ENCODE measurements at places on chromosomes 16 and 17.

DNA sequence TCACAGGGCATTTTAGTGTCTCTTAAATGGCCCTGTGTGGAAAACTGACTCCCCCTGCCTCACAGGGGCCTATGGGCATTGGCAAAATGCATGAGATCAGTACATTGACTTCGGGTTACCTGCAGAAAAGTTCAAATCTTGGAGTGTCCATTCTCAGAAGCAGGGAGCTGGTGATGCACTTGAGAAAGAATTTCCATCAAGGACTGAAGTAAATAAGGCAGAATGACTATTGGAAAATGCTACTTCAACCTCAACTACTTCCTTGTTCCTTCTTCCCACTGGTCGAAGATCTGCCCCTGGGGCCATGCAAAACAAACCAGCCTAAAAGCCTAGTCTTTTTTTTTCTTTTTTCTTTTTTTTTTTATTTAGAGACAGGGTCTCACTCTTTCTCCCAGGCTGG is 13.8 kb upstream of the GSDMA start:
- H3K4me1 ChIP-seq: peaks cover 11% of the 10 kb centered on the region
- H3K36me3 ChIP-seq: no peaks in the 10 kb centered on the region
- DNase-seq: no peak
- H3K27me3 ChIP-seq: no peaks in the 10 kb centered on the region

GRCh38 chr17:57984261-57984890 is 3.7 kb downstream of the VEZF1 start:
- H3K36me3 ChIP-seq: peaks cover 61% of the 10 kb centered on the region
- no peak for DNase-seq
- peaks cover 52% of the 10 kb centered on the region for H3K4me1 ChIP-seq
- peak overlapping the region; percentile 78 for H3K27ac ChIP-seq

- H3K36me3 ChIP-seq: no peaks in the 10 kb centered on the region
- DNase-seq: no peak
- no peaks in the 10 kb centered on the region for H3K27me3 ChIP-seq
- no peak overlapping the region for H3K27ac ChIP-seq
Observed at GRCh38 chr16:64841071-64841470, 280.8 kb downstream of the CDH11 start.

- no peak overlapping the region for H3K4me3 ChIP-seq
Observed at GRCh38 chr17:35891269-35891668, 11.1 kb upstream of the CCL5 start.

DNA sequence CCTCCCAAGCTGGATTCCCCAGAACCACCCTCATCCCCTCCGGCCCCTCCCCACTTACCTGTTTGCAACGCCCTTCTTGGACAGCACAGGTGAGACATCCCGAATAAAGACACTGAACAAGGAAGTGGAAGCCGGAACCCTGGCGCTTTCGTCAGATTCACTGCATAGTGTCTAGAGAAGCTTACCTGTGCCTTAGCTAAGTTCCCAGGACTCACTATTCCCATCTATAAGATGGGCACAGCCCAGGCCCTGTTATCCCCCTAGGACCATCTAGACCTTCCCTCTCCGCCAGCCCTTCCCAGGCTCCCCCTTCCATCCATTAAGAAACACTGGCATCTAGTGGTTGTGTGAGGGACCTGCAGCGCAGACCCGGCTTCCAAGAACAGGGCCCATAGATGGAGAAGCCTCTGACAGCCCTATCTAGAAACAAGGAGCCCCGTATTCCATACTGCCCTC is 26.9 kb upstream of the RPL38 start:
- H3K27ac ChIP-seq: no peak overlapping the region
- no peaks in the 10 kb centered on the region for H3K36me3 ChIP-seq
- peak overlapping the region; percentile 18 for H3K4me3 ChIP-seq
- H3K27me3 ChIP-seq: no peaks in the 10 kb centered on the region

- peak overlapping the region; percentile 96 for H3K27ac ChIP-seq
- DNase-seq: peak; percentile 54
- H3K27me3 ChIP-seq: no peaks in the 10 kb centered on the region
- H3K4me1 ChIP-seq: peaks cover 93% of the 10 kb centered on the region
- no peaks in the 10 kb centered on the region for H3K36me3 ChIP-seq
- no peak overlapping the region for H3K4me3 ChIP-seq
Observed at GRCh38 chr17:77425791-77426641, 285.2 kb downstream of the SEC14L1 start.

DNA sequence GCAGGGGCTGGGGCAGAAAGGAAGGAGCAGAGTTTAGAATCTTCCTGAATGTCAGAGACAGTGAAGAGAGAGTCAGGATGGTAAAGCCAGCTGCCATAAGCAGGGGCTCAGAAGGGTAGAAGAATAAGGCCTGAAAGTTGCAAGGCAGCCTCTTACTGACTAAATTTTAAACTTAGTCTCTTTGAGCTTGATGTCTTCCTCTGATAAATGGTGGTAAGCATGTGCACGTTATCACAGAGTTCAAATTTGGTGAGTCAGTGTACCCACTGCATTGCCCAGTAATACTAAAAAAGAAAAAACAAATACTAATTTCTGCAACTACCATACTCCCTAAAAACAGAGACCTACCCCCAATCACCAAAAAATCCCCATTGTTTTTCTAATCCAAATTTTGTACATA is 45.2 kb downstream of the SIAH1 start:
- peaks cover 23% of the 10 kb centered on the region for H3K36me3 ChIP-seq
- no peak overlapping the region for H3K4me3 ChIP-seq
- H3K27ac ChIP-seq: no peak overlapping the region
- no peak for DNase-seq
- H3K27me3 ChIP-seq: no peaks in the 10 kb centered on the region

DNA sequence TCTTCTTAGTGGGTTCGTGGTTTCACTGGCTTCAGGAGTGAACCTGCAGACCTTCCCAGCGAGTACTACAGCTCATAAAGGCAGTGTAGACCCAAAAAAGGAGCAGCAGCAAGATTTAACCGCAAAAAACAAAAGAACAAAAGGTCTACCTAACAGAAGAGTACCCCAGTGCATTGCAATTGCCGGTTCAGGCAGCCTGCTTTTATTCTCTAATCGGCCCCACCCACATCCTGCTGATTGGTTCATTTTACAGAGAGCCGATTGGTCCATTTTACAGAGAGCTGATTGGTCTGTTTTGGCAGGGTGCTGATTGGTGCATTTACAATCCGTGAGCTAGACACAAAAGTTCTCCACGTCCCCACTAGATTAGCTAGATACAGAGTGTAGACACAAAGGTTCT is 2.0 kb upstream of the ARRB2 start:
- DNase-seq: no peak
- peaks cover 26% of the 10 kb centered on the region for H3K4me1 ChIP-seq
- no peak overlapping the region for H3K27ac ChIP-seq
- H3K27me3 ChIP-seq: no peaks in the 10 kb centered on the region

Data from SK-N-SH (cell line).